ENCODE measurements at places on chromosomes 3 and 15.

DNA sequence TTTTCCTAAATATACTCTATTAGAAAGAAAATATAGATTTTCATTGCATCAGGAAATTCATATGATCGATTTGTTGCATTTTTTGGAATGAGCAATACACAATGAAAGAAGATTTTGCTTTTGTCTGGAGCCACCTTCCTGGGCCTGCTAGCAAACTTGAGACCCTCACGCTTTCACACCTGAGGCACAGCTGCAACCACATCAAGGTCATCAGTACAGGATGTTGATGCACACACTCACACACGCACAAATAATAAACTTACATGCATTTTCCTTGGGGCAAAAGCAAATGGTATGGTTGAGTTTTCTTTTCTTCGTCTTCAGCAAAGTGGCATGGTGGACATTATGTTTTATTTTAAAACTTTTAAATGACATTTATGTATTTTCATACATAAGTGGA, 64.8 kb upstream of the SATB1 start:
- no peak for DNase-seq

GRCh38 chr3:187396661-187397060, 28.5 kb downstream of the RTP4 start:
- no peak for DNase-seq

- no peak for DNase-seq
Measured at GRCh38 chr15:32682569-32682968, 35.2 kb upstream of the GREM1 start.

- DNase-seq: no peak
Measured at GRCh38 chr3:107476462-107476861, 46.3 kb upstream of the BBX start.

- DNase-seq: no peak
Measured at GRCh38 chr3:37498126-37499039, 324.0 kb upstream of the LRRFIP2 start.

DNA sequence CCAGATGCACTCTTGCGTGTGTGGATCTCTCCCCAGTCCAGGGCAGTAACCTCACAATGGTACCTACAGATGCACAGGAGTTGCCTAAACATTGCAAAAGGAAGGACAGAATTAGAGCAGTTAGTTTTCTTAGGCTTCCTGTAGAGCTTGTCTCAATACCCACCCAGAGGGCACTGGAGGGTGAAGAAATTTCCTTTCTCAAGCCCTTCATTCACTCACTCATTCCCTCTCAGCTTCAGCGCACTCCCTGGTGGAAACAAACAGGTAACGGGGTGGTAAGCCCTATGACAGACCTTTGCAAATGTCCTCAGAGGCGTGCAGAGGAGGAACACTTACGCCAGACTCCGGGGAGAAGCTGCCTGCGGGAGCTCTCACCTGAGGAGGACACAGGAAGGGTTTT, 267.4 kb upstream of the HES1 start:
- DNase-seq: no peak

GRCh38 chr3:42546691-42547213, 35.0 kb downstream of the SEC22C start:
- DNase-seq: no peak

DNA sequence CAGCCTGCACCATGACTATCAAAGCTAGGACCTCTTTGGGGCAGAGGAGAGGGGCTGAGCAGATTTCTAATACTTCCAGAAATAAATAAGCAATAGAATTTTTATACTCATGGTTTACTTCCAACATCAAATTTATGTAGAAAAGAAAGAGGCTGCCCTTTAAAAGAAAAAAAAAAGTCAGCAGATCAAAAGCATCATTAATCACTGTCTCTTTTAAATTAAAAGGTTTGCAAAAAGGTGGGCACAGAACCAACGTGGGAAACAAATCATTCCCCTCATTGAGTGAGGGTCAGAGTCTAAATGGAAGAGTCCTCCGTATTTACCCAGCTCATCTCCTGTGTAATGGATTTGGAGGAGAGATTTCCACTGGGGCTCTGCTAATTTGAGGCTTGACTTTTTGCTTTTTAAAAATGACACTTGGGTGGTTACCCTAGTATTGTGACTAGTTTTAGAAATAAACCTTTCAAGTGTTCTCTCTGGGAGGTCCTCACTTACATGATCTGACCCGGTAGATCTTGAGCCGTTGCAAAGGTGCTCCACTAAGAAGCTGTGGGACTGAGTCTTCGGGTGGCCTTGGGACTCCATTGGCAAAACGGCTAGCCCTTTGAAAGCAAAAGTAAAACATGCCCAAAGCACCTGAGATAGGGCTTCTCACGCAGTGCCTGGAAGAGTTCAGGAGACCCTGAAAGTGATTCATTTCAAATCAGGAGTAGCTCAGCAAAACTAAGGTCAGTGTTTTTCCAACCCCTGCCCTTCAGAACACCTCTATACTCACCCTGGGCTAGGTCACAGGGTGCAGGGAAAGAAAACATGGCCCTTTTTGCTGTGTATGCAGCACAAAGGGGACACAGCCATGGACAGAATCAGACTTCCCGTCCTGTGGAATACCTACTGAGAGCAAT, 320.9 kb downstream of the FOXP1 start:
- DNase-seq: no peak

DNA sequence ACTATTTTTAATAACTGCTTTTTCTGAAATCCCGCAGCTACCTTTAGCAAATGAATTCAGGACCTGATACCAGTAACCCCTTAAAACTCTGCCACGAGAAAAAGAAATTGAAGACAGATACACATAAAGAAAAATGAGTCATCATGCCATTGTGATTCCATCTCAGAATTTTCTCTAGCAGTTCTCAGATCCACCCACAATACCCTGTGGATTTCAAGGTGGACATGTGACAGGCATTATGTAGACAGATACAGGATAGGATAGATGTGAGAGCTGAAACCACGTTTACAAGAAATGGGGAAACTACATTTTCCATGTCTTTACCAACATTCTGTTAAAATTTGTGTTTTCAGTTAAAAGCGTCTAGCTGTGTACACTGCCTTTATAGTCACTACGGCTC, 291.9 kb upstream of the NR2F2 start:
- DNase-seq: no peak

DNA sequence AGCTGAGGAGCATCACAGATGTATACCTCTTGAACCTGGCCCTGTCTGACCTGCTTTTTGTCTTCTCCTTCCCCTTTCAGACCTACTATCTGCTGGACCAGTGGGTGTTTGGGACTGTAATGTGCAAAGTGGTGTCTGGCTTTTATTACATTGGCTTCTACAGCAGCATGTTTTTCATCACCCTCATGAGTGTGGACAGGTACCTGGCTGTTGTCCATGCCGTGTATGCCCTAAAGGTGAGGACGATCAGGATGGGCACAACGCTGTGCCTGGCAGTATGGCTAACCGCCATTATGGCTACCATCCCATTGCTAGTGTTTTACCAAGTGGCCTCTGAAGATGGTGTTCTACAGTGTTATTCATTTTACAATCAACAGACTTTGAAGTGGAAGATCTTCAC, 3.0 kb downstream of the CCR8 start:
- DNase-seq: no peak

- no peak for DNase-seq
Measured at GRCh38 chr3:29426302-29427226, 145.7 kb downstream of the RBMS3 start.

- DNase-seq: no peak
Measured at GRCh38 chr3:37989821-37990480, 635 bp upstream of the VILL start.
